ENCODE measurements at places on chromosomes 4 and X.

GRCh38 chr4:55866290-55866907 lies 13.0 kb downstream of the EXOC1 start:
- no peak for DNase-seq

- no peak for DNase-seq
Measured at GRCh38 chr4:185879666-185880312, 67.8 kb upstream of the SORBS2 start.

- no peak for DNase-seq
Measured at GRCh38 chr4:151418385-151418784, 9.4 kb downstream of the FHIP1A start.

DNA sequence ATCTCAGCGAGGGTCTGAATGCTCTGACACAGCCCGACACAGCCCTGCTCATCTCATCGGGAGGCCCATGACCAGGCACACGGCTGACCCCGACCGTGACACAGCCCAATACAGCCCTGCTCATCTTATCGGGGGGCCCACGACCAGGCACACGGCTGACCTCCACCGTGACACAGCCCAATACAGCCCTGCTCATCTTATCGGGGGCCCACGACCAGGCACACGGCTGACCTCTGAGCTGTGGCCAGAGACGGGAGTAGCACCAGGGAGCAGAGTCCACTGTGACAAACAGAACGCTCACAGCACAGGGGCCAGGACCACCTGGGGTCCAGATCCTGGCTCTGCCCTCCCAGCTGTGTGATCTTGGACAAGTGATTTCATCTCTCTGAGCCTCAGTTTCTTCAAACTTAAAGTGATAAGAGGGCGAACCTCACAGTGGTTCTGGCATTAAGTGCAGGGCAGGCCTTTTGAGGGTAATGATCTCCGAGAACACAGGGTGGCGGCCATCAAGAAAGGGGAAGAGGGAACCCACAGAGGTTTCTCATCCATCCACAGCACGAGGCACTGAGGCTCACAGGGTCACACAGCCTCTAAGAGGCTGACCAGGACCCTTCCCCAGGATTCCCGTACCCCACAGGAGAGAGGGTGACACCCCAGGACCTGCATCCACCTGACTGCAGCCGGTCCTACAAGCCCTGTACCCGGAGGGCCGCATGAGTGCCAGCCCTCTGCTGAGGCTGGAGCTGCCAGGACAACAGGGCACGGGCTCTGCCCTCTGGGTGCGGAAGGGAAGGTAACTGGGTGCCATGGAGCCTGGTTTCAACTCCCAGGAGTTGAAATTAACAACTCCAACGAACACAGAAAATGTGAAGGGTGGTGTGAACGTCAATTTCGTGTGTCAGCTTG lies 60.1 kb downstream of the WFS1 start:
- DNase-seq: no peak

- DNase-seq: no peak
Measured at GRCh38 chrX:103861200-103861599, 29.1 kb upstream of the RAB9B start.

DNA sequence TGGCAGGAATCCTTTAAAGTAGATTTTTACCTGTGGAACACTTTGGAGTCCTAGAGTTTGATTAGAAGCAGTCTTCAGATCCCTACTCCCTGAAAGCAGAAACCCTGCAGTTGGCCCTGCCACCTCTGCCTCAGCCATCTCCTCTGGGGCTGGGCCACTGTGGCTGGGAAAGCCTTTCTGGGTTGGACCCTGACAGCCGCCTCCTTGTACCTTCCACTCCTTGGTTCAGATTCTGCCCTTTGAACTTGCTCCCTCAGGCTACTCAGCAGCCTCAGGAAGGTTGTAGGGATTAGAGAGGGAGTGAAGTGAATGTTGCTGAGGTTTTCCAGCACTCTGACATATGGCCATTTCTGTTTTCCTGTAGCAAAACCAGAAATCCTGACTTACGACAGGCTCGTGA lies 65.5 kb downstream of the KIT start:
- DNase-seq: no peak

DNA sequence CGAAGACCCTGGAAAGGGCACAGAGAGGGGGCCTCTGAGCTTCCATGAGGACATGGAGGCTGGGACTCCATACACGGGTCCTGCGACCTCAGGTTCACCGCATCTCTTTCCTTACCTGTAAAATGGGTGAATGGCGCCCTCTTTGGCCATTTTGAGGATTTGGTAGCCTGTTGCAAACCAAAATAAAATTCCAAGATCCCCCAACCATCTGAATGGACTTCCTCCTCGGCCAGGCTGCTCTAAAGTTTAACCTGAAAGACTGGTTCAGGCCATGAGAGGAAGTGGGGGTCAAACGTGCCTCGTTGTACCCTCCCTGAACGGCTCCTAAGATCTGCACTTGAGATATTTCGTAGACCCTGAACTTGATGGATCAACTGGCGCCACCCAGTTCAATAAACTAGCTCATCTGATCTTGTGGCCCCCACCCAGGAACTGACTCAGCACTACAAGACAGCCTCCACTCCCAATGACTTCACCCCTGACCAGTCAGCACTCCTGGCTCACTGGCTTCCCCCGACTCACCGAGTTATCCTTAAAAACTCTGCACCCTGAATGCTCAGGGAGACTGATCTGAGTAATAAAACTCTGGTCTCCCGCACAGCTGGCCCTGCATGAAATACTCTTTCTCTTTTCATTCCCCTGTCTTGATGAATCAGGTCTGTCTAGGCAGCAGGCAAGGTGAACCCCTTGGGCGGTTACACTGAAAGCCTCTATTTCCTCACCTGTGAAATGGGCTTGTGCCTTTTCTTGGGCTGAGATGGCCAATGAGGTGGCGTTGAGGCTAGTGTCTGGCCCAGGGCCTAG lies 32.9 kb upstream of the GPR78 start:
- no peak for DNase-seq

DNA sequence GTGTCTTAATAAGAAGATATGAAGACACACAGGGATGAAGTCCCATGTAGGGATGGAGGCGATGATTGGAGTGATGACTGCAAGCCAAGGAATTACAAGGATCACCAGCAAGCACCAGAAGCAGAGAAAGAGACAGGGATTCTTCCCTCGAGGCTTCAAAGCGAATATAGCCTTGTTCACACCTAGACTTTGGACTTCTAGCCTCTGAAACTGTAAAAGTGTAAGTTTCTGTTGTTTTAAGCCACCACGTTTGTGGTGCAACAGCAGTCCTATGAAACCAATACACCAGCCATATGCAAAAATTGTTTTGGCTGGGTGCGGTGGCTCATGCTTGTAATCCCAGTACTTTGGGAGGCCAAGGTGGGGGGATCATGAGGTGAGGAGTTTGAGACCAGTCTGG lies 9.8 kb upstream of the PDS5A start:
- no peak for DNase-seq

GRCh38 chrX:129961180-129962083 lies 21.0 kb upstream of the BCORL1 start:
- no peak for DNase-seq

- DNase-seq: no peak
Measured at GRCh38 chrX:11952176-11952720, 186.0 kb upstream of the FRMPD4 start.

- no peak for DNase-seq
Measured at GRCh38 chrX:118153270-118153669, 36.7 kb upstream of the KLHL13 start.

- no peak for DNase-seq
Measured at GRCh38 chr4:22661443-22661842, 31.3 kb upstream of the GBA3 start.

DNA sequence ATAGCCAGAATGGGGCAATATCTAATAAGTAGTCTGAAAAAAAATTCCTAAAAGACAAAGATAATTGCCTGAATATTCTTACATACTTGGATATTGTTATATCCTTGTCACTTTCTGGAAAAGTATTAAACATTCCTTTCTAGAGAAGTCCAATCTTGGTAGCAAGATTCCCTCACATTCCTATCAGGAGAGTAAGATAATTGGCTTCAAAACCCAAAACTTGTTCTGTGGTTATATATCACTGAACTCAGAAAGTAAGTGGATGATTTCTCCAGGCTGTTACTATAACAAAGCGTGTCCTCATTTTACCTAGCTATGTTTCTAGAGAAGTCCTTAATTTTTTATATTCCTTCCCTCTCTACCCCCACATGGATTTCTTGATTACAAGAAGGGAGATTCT lies 46.0 kb upstream of the TEX13A start:
- DNase-seq: no peak

DNA sequence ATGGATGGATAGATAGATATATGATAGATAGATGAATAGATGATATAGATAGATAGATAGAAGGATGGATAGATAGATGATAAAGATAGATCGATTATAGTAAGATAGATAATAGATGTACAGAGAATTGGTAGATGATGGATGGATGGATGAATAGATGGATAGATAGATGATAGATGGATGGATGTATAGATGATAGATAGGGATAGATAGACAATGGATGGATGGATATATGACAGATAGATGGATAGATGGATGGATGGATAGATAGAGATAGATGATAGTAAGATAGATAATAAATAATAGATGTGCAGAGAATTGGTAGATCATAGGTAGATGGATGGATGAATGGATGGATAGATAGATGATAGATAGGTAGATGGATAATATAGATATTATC lies 12.2 kb downstream of the GYG2 start:
- DNase-seq: no peak

GRCh38 chr4:93751411-93751810 lies 77.1 kb upstream of the ATOH1 start:
- DNase-seq: no peak

DNA sequence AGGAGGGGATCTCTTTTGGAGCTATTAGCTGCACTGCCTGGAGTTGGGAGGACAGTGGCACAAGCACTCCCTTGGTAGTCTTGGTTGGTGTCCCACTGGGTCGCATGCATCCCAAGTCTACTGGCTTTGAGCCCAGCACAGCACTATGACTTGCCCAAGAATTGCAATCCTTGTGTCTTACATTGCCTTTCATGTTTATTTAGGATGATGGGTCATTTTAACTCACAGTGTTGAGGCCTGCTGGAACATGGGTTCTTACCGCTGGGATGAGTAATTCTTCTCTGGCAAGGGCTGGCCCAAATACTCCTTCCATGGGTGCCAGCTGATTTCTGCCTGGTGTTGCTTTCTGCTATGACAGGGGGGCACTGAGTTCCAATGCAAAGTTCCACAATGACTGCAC lies 185.5 kb downstream of the TEX13C start:
- DNase-seq: no peak

DNA sequence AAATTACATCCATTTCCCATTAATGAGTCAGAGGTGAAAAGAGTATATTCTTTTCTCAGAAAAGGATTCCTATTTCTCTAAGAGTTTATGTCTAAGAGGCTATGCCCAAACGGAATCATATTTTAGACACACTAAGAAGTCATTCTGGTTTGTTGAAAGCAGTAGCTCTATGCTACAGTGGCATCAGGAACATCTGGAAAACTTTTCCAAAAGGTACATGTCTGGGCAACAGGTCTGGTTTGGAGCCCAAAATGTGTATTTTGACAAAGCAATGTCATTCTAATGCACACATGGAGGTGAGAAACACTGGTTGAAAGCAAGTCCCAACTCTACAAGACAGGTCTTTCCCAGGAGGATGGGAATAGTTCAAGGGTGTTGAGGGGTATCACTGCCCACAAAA lies 56.1 kb downstream of the APBB2 start:
- DNase-seq: no peak

DNA sequence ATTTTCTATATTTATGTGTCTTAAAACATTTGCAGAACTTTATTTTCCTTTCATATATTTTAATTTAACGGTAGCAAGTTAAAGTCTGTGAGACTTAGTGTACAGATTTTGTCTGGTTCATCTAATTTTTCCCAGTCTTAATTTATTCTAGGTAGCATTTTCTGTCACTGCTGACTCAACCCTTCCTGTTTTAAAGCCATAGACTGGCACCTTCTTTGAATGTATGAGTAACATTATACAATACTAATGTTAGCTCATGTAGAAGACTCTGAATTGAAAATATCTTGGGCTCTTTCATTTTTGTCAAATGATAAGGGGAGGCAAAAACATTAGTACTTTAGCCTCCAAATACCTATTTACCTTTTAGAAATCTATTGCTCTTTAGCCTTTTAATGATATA lies 43.6 kb downstream of the BLTP1 start:
- DNase-seq: no peak

DNA sequence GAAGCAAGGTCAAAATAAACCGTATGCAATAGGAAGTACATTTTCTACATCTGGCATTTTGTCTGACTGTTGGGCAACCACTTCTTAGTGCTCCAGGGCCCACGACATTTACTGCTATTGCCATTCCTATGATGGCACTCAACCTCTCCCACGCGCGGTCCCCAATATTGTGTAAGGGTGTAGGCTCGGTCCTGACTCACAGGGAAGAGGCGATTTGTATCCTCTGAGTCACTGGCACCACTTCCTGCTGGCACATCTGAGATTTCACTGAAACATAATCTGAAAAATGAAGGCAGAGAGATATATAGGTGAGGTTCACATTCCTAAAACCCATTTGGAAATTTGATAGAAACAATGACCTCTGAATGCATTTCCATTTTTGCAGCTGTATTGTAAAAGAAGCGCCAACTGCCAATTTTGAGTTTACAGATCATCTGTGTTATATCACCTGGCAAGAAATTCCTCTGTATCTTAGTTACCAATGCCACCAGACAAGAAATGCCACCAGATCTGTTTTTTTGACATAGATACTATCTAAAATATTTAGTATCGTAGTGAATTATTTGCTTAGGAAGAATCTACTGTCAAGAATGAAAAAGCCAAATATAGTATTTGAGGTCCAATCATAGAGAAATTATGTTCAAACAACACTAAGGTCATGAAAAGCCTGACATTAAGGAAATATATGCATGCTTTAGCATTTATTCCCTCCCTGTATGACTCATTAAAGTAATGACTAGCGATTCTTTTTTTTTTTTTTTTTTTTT lies 9.8 kb downstream of the EREG start:
- no peak for DNase-seq

DNA sequence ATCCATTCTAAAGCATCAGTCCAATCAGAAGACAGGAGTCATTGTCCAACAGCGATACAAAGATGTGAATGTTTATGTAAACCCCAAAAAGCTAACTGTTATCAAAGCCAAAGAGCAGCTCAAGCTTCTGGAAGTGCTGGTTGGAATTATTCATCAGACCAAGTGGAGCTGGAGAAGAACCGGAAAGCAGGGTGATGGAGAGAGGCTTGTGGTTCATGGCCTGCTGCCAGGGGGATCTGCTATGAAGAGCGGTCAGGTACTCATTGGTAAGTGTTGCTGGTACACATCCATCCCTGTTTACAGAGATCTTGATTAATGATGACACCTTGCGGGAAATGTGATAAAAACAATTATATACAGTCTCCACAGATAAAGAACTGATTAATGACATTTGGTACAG lies 11.0 kb downstream of the INTU start:
- DNase-seq: no peak

GRCh38 chr4:37615059-37615719 lies 71.0 kb downstream of the RELL1 start:
- DNase-seq: no peak

DNA sequence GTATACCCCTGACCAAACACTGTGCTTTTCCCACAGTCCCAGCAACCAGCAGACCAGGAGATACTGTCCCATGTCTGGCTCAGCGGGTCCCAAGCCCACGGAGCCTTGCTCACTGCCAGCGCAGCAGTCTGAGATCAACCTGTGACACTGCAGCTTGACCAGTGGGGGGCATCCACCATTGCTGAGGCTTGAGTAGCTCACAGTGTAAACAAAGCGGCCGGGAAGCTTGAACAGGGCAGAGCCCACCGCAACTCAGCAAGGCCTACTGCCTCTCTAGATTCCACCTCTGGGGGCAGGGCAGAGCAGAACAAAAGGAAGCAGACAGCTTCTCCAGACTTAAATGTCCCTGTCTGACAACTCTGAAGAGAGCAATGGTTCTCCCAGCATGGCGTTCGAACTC lies 58.1 kb downstream of the SLC10A6 start:
- DNase-seq: no peak

GRCh38 chrX:139207655-139208054 lies 322.9 kb upstream of the F9 start:
- DNase-seq: no peak

All from head of caudate nucleus (tissue), 42 donors.